ENCODE measurements at places on chromosomes 1 and 21. TPM values are rescaled to one million over a fixed set of nuclear protein-coding genes. Genes with fewer than 3 reads are reported as not detected.
A peak's percentile ranks its signal among the peaks of the same experiment; 100 is the strongest.

DNA sequence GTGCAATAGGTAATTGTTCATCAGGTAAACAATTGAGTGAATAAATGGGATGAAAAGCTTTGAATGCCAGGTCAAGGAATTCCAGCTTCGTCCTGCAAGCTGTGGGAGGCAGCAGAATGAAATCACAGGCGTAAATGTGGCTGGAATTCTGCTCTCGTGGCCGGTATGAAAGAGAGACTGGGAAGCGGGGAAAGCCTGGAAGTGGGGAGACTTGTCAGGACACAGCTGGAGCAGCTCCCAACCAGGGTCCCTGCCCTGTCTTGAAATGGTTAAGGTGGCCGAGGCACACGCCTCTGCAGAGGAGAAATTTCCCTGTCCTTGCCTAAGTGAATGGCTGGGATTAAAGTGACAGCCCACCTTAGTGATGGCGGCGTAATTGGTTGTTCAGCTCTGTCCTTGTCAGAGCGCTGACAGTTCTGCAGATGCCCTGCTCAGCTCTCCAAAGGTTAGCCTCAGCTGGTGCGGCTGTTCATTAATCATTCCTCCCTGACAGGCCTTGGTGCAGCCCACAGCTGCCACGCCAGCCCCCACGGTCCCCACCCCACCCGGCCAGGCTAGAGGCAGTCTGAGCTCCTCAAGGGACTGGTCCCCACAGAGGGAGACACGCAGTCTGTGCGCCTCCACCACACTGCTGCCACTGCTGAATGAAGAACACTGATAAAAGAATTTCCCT is 398.3 kb upstream of the POU3F1 start:
- no peak for DNase-seq

DNA sequence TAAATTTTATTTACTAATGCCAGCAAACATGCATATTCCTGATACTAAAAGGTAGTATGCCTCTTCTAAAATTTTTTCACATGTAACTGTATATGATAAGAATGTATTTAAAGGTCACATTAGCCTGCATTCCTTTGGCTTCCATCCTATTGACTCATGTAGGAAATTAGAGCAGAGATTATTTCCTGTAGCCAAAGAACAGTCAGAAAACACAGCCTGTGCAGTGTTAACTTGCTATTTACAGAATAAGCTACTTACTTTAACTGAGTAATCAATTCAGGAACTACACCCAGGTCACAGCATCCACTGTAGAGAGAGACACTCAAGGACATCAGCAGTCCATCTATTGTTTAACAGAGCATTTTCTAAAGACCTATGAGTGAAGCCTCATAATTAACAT is 154.5 kb upstream of the ADGRL4 start:
- no peak for DNase-seq

Gene LCA5L
- total RNA-seq: 0.65 TPM

DNA sequence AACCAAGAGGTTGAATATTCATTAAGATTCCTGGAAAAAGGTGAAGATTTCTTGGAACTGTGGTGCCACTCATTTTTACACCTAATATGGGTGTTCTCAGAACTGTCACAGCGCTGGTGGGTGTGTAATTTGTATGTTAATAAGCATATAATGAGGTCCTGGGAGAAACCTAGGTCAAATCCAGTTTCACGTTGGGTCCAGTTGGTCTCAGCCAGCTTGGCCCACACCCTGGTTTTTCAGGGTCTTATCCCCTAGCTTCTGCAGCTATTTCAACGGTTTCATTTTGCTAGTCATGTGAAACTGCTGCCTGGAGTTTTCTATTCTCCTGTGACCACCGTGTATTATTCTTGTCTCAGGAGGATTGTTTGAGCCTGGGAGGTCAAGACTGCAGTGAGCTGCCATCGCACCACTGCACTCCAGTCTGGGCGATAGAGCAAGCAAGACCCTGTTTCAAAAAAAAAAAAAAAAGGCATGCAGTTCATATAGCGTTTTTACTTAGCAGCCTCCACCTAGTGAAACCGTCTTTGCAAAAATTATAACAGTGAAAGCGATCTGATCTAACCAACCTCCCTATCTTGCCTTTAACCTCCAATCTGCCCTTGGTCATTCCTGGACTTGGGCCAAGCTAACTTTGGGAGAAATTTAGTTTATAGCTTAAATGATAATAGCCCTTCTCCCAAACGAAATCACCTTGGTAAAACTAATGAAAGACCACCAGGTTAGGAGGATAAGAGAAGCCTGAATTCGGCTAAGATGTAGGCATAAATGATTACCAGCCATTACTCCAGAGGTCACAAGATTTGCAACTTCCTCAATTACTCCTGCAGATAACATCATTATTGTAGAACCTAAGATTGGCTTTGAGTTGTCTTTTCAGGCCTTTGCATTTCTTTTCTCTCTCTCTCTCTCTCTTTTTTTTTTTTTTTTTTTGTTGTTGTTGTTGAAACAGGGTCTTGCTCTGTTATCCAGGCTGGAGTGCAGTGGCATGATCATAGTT is 44.0 kb downstream of the PTAFR start:
- DNase-seq: no peak

DNA sequence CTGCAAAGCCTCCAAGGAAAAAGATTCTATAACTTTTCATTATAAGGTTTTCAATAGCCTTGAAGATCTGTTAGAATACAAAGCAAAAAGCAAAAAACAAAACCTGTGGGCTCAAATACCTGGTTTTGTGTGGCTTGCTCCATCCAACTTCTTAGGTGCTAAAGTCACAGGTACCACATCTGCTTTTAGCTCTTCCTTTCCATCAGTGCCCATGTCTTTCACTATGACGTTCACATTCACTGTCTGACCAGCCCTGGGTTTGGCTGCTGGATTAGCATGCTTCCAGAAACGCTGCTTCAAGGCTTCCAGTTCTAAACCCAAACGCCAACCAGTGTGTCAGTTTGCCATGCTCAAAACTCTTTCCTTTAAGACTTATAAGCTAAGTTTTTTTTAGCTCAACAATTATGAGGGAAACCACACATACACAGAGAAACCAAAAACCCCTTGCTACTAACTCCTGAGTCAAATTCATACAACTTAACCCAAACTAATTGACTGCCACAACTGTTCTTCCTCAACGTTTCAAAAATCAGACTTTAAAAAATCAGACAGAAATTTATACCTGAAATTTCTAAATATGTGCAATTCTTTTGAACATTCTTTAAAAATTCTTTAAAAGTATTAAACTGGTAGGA is 16.0 kb downstream of the CLSPN start:
- no peak for DNase-seq

- DNase-seq: peak; percentile 94
Measured at GRCh38 chr1:15678578-15678977, 5.5 kb upstream of the PLEKHM2 start.

Gene LIPI
- total RNA-seq: not detected

GRCh38 chr1:179663810-179664209 is 72.2 kb downstream of the TDRD5 start:
- no peak for DNase-seq

DNA sequence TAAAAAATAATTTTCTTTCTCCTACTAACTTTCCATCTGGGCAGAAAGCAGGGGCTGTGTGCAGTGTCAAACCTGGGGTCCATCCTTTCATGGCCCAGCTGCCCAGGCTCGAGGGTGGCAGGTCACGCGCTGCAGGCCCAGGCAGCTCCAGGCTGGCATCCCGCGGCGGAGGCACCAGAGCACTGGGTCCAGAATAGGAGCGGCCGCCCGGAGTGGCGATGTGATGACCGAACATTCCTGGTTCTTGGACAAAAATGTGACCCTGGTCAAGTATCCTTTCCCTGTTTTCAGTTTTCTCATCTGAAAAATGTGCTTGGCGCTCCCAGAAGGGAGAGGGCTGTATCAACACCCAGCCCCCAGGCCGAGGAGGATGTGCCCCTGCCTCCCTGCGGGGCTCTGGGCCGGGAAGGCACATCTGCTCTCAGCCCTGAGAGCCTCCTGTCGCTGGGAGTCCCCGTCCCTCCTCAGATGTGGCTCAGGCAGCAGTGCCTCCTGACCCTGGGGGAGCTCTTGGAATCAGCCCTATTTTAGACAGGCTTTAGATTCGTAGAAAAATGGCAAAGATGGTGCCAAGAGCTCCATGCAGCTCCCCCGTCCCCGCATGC is 29.3 kb downstream of the SLX9 start:
- DNase-seq: no peak

Gene DOP1B
- total RNA-seq: 37.6 TPM

Gene CAMK1G
- total RNA-seq: not detected

DNA sequence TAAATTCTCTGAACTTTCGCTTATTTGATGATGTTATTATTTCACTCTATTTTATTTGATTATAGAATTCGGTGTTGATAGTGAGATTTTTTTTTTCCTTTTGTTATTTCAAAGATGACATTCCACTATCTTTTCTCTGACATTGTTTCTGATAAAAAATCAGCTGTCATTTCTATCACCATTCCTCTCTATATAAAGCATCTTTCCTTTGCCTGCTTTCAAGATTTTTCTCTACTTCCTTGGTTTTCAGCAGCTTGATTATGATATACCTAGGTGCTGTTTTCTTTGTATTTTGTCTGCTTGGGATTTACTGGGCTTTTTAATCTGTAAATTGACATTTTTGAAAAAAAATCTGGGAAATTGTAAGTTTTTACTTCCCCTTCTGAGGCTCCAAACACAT is 344.0 kb downstream of the HLX start:
- no peak for DNase-seq

DNA sequence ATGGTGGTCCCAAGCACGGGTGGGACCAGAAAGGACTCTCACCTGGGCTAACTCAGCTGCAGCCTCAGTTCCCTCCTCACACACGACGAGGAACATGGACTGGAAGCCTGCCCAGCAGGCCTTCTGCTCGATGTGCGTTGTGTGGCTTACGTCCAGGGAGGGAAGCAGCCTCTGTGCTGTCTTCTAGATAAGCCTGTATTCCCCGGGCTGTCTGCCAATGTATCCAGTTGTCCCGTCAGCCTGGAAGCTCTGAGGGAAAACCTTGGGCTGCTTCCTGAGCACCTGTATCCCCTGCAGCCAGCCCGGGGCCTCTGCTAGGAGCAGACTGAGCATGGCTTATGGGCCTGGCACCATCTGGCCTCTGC is 10.5 kb downstream of the PCSK9 start:
- no peak for DNase-seq

- no peak for DNase-seq
Measured at GRCh38 chr1:244971552-244972216, 107.3 kb upstream of the HNRNPU start.

GRCh38 chr1:225494789-225495359 is 67.0 kb upstream of the LBR start:
- no peak for DNase-seq

- DNase-seq: no peak
Measured at GRCh38 chr1:221693087-221693486, 48.8 kb downstream of the DUSP10 start.

- DNase-seq: no peak
Measured at GRCh38 chr1:41627491-41628280, 143.2 kb upstream of the EDN2 start.

Gene EFNA3
- total RNA-seq: 1.7 TPM

DNA sequence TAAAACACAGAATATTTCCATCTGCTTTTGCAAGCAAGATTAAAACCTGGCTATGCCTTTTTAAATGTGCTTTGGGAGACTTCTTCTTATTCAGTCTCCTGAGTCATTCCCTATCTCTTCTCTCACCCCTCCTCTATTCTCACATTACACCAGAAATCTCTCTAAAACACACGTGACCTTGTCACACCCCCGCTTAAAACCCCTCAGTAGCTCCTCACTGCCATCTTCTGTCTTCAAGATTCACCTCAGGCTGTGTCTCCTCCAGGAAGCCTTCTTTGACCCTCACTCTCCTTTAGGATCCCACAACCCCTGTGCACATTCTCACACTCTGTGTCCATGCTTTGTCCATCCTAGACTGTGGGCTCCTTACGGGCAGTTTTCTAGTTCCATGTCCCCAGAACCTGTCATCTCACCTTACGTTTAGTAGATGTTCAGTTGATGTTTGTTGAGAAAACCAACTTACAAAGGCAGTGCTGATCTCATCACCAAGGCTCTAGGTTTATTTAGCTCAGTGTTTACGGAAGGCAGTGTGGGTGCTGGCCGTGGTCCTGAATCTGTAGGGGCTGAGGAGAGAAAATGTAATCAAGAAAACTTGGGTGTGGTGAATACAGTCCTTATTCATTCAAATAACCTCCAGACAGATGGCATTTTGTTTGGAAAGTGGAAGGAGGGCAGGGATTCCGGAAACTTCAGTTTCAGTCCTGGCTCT is 143.5 kb downstream of the DMRTA2 start:
- DNase-seq: no peak

DNA sequence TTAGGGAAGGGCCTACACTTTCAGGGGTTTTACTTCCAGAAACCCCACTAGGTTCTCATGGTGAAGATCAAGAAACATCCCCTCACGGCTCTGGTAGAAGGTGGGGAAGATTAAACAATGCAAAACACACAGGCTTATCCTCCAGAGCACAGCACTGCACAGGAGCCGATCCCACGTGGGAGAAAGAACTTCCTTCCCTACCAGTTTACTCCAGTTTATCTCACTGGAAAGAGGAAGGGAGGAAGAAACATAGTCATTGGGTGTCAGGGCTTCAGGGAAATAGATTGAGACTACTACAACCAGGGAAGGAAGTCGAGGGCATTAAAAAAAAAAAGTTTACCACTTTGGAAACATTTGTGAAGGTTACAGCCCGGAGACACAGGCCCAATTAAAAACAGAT is 164.4 kb downstream of the NTPCR start:
- DNase-seq: no peak

- no peak for DNase-seq
Measured at GRCh38 chr1:30040081-30041019, 683.0 kb downstream of the MATN1 start.

DNA sequence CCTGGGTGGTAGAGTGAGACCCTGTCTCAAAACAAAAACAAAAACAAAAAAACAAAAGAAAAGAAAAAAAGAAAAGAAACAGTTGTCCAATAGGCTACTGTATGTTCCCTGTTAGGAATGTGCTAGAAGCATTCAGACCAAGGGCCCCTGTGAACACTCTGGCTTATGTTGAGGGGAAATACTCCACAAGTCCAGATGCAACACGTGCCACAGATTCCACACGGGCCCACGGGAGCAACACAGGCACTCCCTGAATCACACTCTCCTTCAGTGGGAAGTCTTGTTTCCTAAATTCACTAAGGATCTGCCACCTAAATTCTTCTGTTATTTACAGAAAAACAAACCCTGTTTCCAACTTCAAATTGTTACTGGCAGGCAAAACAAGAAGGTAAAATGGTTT is 291.1 kb downstream of the PCP4 start:
- no peak for DNase-seq

Measured in epithelial cell of proximal tubule (primary cell).